ENCODE measurements at places on chromosomes 13 and 19.

GRCh38 chr13:104074326-104074725 is 1008.1 kb upstream of the SLC10A2 start:
- no peak for DNase-seq

DNA sequence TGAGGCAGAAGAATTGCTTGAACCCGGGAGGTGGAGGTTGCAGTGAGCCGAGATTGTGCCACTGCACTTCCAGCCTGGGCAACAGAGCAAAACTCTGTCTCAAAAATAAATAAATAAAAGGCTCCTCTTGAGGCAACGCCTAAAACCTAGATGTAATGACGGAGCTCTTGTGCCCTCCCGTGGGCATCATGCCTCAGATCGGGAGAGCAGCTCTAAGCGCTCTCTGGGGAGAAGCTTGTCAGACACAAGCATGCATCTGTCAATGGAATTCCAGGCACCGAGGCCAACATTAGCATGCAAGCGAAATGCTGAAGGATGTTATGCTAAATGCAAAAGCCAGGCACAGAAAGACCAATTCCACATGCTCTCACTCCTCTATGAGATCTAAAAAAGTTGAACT is 45.6 kb upstream of the MRI1 start:
- DNase-seq, result peak; percentile 36

GRCh38 chr19:54254195-54254906 is 2.7 kb downstream of the LILRB5 start:
- no peak for DNase-seq

DNA sequence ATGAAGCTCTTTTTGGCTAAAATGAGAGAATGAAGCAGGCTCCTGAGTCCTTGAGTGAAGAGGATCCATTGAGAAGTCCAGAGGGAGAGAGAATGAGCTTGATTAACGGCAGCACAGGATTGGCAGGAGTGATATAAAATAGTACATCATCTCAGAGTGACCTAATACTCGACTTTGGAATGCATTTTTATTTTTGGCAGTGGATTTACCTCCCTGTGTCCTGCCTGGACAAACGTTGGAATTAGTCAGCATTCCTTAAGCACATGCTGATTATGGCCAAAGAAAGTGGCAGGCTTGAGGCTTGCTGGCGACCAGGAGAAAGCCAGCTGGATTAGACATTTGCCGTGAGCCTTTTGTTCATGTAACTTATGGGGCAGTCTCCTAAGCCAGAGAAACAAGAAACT is 22.9 kb downstream of the LRCH1 start:
- no peak for DNase-seq

- DNase-seq, result no peak
These were observed 4.2 kb upstream of the IZUMO2 start for GRCh38 chr19:50167314-50167721.

DNA sequence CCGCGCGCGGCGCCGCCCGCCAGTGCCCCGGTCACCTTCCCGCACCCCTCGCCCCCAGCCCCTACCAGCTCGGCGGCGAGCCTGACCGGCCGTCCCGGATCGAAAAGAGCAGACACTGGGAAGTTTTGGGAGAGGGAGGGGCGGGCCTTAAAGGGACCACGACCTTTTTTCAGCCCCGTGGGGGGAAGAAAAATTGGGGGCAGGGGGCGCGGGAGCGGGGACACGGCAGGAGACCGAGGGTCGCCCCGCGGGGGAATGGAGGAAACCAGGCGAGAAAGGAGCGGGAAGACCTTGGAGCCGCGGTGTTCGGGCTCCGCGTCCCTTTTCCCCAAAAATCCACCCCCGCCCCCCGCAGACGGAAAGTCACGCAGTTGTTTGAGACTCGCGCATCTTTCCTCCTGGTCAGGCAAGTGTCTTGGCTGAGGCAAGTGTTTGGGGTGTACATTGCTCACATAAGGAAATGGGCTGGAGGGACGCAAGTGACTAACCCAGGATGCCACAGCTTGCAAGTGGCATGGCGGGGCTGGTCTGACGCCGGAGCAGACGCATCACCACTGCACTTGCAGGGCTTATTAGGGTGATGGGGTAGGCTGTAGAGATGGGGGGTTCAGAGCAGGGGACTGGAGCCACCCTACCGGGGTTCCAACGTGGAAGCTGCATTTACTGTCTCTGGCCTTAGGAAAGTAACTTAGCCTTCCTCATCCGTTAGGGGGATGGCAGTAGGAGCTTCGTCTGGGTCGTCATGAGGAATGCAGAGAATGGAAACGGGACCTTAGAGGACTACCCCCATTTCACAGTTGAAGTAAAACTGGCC is 2.7 kb upstream of the HNRNPL start:
- no peak for DNase-seq
